ENCODE measurements at places on chromosomes 5 and 9. TPM values are rescaled to one million over a fixed set of nuclear protein-coding genes. Genes with fewer than 3 reads are reported as not detected.

- no peaks in the 10 kb centered on the region for H3K36me3 ChIP-seq
- H3K27me3 ChIP-seq = no peaks in the 10 kb centered on the region
- no peak overlapping the region for H3K4me3 ChIP-seq
- no peak overlapping the region for H3K27ac ChIP-seq
Measured at GRCh38 chr9:133485531-133486260, 6.8 kb upstream of the SLC2A6 start.

- peak overlapping the region; percentile 22 for H3K4me3 ChIP-seq
- H3K36me3 ChIP-seq = no peaks in the 10 kb centered on the region
- no peak overlapping the region for H3K27ac ChIP-seq
- peaks cover 32% of the 10 kb centered on the region for H3K4me1 ChIP-seq
Measured at GRCh38 chr9:129258124-129258822, 80.2 kb upstream of the IER5L start.

Gene SPATA31D4
- not detected for total RNA-seq

Gene GPR21
- total RNA-seq = not detected

GRCh38 chr5:8060235-8060952 lies 191.4 kb downstream of the MTRR start:
- H3K4me1 ChIP-seq = no peaks in the 10 kb centered on the region
- H3K4me3 ChIP-seq = no peak overlapping the region
- DNase-seq = no peak
- no peaks in the 10 kb centered on the region for H3K27me3 ChIP-seq
- H3K27ac ChIP-seq = no peak overlapping the region
- no peaks in the 10 kb centered on the region for H3K36me3 ChIP-seq

Gene MTREX
- 78.1 TPM for total RNA-seq

Gene ADAMTS19
- total RNA-seq = not detected

GRCh38 chr5:150399524-150400211 lies 13.0 kb downstream of the CD74 start:
- DNase-seq = no peak
- H3K36me3 ChIP-seq = peaks cover 20% of the 10 kb centered on the region
- no peak overlapping the region for H3K27ac ChIP-seq
- H3K27me3 ChIP-seq = no peaks in the 10 kb centered on the region

- no peak overlapping the region for H3K4me3 ChIP-seq
- no peaks in the 10 kb centered on the region for H3K4me1 ChIP-seq
- no peaks in the 10 kb centered on the region for H3K36me3 ChIP-seq
- H3K27ac ChIP-seq = no peak overlapping the region
- H3K27me3 ChIP-seq = no peaks in the 10 kb centered on the region
- no peak for DNase-seq
Measured at GRCh38 chr9:33614001-33614687, 90.1 kb downstream of the ANKRD18B start.

DNA sequence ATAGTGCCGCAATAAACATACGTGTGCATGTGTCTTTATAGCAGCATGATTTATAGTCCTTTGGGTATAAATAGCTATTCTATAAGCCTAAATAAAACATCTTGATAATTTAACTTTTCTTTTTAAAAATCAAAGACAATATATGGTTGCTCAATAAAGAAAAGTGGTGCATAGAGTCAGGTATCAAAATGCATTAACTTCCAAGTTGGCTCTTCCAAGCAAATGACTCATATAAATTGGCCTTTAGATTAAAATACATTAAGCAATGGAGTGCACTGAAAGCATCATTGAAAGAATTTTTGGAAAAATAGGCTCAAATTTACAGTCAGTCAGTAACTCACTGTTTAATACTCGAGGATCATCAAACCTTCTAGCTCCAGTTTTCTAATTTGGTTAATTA lies 106.6 kb downstream of the PLCXD3 start:
- H3K27me3 ChIP-seq = no peaks in the 10 kb centered on the region
- H3K4me3 ChIP-seq = no peak overlapping the region
- no peak overlapping the region for H3K27ac ChIP-seq
- H3K4me1 ChIP-seq = no peaks in the 10 kb centered on the region
- no peaks in the 10 kb centered on the region for H3K36me3 ChIP-seq

DNA sequence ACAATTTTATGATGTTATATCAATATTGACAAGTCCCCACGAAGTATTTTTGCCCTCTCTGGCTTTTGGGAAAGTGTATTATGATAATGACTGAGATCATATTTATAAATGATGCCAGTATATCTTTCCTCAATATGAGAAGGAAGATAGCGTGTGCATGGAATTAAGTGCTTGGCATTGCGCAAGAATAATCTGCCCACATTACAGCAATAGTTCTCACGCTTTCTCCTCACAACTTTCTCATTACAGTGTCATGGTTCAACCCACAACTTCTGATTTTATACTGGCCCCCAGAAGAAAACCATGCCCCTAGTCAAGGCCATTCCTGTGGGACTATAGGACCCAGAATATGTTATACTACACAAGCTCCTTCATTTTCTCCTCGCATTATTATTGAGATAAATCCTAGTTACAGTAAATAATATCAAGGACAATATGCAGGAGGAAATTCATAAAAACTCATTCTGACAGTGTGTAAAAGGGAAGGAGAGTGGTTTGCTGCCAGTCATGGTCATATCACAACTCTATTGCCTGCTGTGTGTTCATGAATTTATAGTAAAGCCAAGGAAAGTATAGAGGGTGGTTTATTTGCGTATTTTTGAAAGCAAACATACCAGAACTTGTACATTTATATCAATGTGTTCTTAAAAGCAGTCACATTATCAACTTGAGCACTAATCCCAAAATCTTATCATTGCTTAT lies 114.1 kb downstream of the PIK3R1 start:
- H3K27me3 ChIP-seq = no peaks in the 10 kb centered on the region
- no peaks in the 10 kb centered on the region for H3K4me1 ChIP-seq
- DNase-seq = no peak
- no peaks in the 10 kb centered on the region for H3K36me3 ChIP-seq
- no peak overlapping the region for H3K4me3 ChIP-seq

Gene SEMA5A
- total RNA-seq = 8.6 TPM

Gene GDA
- total RNA-seq = not detected

- no peak for DNase-seq
- peaks cover 12% of the 10 kb centered on the region for H3K36me3 ChIP-seq
- no peak overlapping the region for H3K27ac ChIP-seq
- no peak overlapping the region for H3K4me3 ChIP-seq
- no peaks in the 10 kb centered on the region for H3K4me1 ChIP-seq
Measured at GRCh38 chr5:119470851-119471451, 18.7 kb downstream of the HSD17B4 start.

Gene DIRAS2
- not detected for total RNA-seq

DNA sequence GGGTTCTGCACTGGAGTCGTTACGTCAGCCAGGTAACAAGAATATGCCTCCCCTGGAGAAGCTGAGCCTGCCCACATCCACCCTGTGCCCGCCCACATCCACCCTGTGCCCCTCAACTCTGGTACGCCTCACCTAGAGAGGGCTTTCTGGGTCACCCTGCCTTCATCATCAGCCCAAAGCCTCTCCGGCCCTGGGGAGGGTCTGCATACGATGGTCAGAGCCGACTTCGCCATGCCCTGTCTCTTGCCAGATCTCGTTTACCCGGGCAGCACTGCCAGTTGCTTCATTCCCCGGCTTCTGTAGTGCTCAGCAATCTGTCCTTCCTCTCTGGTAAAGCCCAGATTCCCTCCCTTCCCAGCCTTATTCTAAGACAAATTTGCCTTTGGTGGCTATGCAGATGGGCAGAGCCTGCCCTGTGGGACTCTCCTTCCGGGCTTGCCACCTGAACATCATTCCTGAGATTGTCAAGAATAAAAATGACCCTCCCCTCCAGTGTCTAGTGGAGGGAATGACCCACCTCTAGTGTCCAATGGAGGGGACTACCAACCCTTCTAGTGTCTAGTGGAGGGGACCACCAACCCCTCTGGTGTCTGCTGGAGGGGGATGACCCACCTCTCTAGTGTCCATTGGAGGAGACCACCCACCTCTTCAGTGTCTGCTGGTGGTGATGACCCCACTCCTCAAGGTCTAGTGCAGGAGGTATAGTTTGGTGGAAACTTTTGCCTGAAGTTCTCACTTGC lies 3.4 kb downstream of the PLEKHG4B start:
- peaks cover 4% of the 10 kb centered on the region for H3K27me3 ChIP-seq
- H3K4me3 ChIP-seq = no peak overlapping the region
- H3K36me3 ChIP-seq = no peaks in the 10 kb centered on the region
- no peak overlapping the region for H3K27ac ChIP-seq
- peaks cover 13% of the 10 kb centered on the region for H3K4me1 ChIP-seq

- H3K27me3 ChIP-seq = no peaks in the 10 kb centered on the region
- H3K4me3 ChIP-seq = no peak overlapping the region
- H3K4me1 ChIP-seq = no peaks in the 10 kb centered on the region
- H3K36me3 ChIP-seq = no peaks in the 10 kb centered on the region
- no peak overlapping the region for H3K27ac ChIP-seq
Measured at GRCh38 chr9:127280880-127281660, 16.5 kb downstream of the GARNL3 start.

DNA sequence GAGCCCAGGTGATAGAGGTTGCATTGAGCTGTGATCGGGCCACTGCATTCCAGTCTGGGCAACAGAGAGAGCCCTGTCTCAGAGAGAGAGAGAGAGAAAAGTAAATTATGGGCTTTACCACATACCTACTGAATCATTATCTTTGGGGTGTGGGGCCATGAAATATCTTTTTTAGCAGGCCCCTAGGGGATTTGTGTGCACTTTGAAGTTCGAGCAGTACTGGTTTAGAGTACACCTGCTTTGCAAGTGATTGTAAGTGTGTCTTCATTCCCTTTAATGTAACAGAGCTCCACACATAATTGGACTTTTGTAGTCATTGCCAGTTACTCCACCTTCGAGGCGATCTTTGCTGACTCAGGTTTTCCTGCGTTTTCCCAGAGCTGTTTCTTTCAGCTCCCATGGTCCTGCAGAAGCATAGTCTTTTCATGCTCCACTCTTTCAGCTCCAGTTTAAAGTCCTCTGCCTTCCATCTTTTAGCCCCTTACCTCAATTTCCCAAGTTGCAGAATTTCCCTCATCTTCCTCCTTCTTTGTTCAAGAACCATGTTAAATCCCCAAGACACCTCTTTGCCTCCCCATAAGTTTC lies 24.0 kb upstream of the FRMPD1 start:
- no peak overlapping the region for H3K4me3 ChIP-seq
- no peaks in the 10 kb centered on the region for H3K4me1 ChIP-seq
- H3K27ac ChIP-seq = no peak overlapping the region
- H3K27me3 ChIP-seq = no peaks in the 10 kb centered on the region
- no peaks in the 10 kb centered on the region for H3K36me3 ChIP-seq
- DNase-seq = no peak

Gene PCA3
- not detected for total RNA-seq

GRCh38 chr5:108588323-108588722 lies 159.4 kb upstream of the FER start:
- no peaks in the 10 kb centered on the region for H3K36me3 ChIP-seq
- H3K4me1 ChIP-seq = no peaks in the 10 kb centered on the region
- no peak overlapping the region for H3K4me3 ChIP-seq
- DNase-seq = no peak
- no peaks in the 10 kb centered on the region for H3K27me3 ChIP-seq

DNA sequence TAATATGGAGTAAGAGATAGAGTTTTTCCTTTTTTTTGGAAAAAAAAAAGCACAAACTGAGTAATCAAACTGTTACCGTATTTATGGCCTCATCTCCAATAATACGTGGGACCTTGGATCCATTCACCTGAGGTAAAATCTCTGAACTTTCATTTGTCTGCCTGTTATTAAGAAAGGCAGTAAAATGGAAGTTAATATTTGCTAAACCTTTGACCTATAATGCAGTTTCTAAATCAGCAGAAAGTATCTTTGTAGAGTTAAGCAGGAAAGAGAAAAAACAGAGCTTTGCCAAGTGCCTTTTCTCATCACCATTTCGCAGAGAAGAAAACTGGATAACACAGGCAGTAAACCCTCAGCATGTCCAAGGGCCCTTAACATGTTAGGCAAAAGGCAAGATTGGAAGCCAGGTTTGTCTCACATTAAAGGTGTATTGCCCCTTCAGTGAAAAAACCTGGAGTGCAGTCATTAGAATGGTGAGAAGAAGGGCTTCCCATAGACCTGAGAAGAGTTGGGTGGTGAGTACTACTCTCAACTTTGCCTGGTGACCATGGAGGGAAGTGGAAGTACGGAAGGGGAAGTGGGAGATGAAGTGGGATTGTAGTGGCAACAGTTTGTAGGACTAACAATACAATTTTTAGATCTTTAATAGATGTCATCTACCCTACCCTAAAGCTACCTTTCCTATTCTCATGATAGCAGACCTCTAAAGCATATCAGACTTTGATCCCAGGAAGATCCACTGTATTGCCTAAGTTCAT lies 65.4 kb upstream of the GRAMD2B start:
- H3K4me3 ChIP-seq = no peak overlapping the region
- no peaks in the 10 kb centered on the region for H3K36me3 ChIP-seq
- DNase-seq = no peak
- H3K4me1 ChIP-seq = peaks cover 8% of the 10 kb centered on the region
- no peak overlapping the region for H3K27ac ChIP-seq

- H3K4me1 ChIP-seq = peaks cover 62% of the 10 kb centered on the region
- H3K27ac ChIP-seq = peak overlapping the region; percentile 81
- peaks cover 51% of the 10 kb centered on the region for H3K27me3 ChIP-seq
- no peak for DNase-seq
- H3K4me3 ChIP-seq = peak overlapping the region; percentile 39
Measured at GRCh38 chr5:1948663-1949191, 66.0 kb upstream of the IRX4 start.

DNA sequence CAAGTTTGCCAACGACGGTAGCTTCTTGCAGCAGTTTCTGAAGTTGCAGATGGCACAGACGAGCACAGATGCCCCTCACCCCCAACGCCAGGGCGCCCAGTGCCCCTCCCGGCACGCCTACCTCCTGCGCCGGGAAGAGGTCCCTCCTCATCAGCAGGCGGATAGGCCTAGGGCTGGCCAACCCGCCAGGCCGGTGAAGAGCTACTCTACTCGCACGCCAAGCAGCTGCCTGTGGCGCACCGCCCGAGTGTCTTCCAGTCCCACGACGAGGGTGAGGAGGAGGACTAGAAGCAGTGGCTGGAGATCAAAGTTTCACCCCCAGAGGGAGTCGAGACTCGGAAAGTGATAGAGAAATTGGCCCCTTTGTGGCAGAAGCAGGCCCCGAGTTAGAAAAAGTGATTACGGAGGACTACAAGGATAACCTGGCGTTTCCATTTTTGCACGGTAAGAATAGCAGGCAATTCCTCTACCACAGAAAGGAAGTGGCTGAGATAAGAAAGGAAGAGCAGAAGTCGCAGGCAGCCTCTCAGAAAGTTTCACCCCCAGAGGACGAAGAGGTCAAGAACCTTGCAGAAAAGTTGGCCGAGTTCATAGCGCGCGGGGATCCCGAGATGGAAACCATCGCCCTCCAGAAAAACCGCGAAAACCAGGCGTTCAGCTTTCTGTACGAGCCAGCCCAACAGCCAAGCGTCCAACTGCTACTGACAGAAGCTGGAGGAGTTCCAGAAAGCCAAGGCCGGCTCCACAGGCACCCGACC lies 170.4 kb downstream of the HINT1 start:
- no peak overlapping the region for H3K27ac ChIP-seq
- H3K36me3 ChIP-seq = no peaks in the 10 kb centered on the region
- H3K4me3 ChIP-seq = no peak overlapping the region
- H3K27me3 ChIP-seq = no peaks in the 10 kb centered on the region
- no peaks in the 10 kb centered on the region for H3K4me1 ChIP-seq

Gene GARIN3
- total RNA-seq = not detected

All from esophagus squamous epithelium (tissue), 5 donors.